ENCODE measurements at places on chromosomes 3 and 15.
A peak's percentile ranks its signal among the peaks of the same experiment; 100 is the strongest.

DNA sequence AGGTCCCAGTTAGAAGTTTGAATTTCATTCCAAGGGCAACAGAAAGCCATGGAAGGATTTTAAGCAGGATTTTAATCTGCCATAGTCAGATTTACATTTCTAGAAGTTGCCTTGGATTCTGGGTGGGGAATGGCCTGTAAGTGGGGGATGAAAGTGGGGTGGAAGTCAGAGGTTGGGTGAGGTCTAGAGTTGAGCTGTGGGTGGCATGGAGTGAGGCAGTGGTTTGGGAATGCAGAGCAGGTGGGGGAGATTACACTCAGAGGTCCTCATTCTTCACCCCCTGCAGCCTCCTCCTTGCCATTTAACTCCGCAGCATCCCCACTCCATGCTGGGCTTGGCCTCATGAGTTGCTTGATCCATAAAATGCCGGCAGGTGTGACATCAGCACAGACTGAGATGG is 32.0 kb upstream of the CCDC174 start:
- DNase-seq: no peak

DNA sequence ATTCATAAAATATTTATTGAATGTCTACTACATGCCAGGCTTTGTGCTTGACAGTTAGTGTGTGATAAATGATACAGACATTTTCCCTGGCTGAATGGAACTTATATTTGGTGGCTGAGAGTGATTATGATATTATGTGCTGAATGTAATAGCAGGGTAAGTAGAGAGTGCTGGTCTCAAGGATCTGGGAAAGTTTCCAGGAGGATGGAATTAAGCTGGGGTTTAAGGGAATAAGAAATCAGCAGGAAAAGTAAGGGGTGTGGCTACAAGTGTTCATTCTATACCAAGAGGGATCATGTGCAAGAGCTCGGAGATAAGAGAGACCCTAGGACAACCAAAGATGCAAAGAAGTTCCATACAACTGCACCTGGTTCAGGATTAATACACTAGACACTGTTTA is 500.1 kb upstream of the CFAP20DC start:
- no peak for DNase-seq

DNA sequence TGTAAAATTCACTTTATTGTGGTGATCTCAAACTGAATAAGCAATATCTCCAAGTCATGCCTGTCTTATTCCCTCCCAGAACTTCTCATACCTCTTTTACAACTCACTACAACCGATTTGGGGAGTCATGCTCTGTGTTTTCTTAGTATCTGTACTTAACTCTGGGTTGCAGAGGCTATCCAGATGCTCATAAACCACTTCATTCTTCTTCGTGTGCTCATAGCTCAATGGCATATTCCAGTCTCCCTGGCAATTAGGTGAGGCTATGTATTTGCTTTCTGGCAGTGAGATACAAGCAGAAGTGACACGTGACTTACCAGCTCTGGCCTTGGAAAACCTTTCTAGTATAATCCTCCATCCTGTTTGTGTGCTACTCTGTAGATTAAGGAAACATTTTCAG is 360.9 kb downstream of the ZNF385D start:
- DNase-seq: peak; percentile 40

DNA sequence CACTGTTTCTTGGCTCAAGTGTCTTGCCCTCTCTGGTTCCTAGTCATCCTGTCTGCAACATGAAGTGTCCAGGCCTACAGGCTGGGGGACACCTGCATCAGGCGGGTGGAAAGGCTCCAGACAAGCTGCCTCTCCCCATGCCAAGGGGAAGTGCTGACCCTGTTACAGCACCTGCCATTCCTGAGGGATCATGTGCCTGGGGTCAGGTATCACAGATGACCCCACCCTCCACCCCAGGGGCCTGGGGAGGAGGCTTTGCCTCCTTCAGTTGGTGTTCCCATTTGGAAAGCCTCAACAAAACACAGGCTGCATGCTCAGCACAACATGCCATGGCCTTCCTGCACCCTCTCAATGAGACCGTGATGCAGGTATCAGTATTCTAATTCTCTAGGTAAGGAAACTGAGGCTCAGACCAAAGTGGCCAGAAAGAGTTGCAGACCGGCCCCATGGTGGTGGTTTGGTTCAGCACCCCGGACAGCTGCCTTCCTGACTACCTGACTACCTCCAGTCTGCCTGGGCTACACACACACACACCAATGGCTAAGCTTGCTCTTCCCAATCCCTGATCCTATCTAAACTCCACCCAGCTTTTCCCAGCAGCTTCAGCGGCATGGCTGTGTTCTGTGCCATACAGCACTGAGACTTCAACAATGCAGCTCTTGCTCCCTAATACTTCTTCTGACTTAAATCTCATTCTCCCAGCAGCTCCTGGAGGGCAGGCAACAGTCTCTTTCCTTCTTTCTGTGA is 69.7 kb upstream of the LINGO1 start:
- no peak for DNase-seq

DNA sequence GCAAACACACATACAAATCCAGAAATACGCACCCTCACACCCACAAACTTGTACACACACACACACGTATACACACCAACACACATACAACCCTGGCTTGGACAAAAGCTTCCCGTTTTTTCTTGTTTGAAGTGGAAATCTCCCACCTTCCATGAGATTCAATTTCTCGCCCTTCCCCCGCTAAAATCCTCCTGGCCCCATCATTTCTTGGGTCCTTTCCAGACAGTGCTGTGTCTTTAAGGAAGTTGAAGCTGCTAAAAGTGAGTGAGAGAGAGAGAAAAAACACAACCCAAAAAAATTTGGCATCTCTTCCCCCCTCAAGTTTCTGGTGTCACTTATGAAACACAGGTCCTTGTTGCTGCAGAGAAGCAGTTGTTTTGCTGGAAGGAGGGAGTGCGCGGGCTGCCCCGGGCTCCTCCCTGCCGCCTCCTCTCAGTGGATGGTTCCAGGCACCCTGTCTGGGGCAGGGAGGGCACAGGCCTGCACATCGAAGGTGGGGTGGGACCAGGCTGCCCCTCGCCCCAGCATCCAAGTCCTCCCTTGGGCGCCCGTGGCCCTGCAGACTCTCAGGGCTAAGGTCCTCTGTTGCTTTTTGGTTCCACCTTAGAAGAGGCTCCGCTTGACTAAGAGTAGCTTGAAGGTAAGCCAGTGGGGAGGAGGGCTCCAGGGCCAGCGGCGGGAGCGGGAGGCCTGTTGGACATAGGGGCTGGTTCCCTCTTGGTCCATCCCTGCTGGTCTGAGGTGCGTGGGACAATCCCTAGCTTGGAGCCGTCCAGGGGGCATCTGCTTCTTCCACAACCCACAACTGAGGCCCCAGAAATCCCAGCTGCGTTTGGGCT is at the start of gene ISLR:
ISLR (plus strand) TSS at position 331 of the 839 bp plus-strand sequence. CDS start 1,149 bp downstream, outside the sequence.
- DNase-seq: no peak

DNA sequence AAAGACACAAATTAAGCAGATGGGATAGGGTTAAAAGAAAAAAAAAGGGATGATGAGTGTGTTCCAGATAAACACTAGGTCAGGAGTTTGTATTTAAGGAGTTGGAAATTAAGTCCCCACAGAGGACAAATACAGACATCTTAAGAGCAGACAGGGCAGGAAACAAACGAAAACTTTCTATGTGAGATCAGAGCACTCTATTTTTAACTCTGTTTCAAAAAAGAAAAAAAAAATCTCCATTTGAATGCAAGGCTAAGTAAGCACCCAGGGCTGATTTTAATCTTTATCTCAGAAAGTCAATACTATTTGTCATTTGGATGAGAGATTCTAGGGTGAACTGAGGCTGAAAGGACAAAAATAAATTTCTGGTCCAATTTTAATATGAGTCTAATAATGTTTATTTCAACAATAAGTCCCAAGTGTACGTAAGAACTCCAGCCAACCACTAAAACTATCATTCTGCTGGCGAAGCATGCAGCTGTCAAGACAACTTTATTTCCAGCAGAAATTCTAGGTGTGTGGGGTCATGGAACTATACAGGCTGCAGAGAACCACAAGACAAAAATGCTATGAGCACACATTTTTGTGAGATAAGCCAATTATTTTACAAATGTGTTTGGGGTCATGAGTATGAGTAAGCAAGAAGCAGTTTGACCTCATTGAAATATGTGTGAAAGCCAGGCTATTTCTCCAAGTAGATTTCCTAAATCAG is 186.1 kb downstream of the FMN1 start:
- no peak for DNase-seq

DNA sequence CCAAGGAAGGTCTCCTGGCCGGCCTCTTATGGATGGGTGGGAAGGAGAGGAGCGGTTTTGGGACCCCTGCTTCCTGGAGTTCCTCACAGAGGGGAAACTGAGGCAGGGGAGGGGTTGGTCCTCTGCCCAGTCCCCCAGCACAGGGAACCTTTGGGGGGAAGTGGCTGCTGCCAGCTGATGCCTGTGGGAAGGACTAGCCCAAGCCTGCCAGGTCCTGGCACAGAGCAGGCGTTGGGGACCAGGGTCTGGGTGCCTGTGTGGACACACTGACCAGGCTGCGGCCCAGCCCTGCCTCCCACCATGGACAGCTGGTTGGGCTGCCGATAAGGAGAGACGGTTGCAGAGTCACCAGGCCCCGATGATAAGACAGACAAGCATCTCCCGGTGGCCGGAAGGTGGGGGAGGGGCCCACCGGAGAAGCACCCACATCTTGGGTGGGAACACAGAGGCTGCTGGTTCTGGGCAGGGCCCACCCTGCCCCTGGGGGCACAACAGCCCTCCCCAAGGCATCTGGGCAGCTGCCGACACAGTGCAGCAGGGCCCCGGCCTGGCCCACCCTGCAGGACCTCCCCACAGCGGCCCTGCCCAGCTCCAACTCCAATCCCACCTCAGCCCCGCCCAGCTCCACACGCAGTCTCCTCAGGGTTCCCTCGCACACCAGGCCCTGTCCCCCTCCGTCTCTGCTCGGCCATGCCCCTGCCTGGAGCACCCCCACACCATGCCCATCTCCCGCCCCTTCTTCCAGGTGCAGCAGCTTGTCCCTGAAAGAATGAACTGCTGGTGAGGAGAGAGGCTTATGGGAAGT is 50.7 kb downstream of the DNAJB8 start:
- no peak for DNase-seq

GRCh38 chr3:47017504-47018268 is 38.2 kb downstream of the NBEAL2 start:
- peak; percentile 10 for DNase-seq

DNA sequence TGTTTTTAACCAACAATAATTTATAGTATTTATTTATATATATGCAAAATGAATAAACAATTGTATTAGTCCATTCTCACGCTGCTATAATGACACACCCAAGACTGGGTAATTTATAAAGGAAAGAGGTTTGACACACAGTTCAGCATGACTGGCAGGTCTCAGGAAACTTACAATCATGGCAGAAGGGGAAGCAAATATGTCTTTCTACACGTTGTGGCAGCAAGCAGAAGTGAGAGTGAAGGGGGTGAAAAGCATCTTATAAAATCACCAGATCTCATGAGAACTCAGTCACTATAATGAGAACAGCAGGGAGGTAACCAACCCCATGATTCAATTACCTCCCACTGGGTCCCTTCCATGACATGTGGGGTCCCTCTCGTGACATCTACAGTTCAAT is 162.8 kb upstream of the SLITRK3 start:
- no peak for DNase-seq

DNA sequence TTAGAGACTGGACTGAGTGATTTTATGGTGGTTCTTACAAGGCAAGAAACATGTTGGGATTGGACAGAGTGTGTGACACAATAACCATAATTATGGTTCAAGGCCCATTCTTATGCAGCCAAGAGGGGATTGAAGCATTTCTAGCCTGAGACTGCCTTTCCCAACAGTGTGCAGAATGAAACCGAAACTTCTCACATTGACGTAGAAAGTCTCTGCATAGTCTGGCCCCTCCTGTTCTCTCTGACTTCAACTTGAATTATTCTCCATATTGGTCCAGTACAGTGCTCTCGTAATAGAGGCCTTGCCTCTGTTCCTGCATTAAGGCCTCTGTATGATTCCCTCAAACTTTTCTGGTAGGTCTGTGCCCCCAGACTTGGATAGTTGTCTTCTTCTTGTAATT is 138.3 kb downstream of the DIPK2A start:
- DNase-seq: no peak

DNA sequence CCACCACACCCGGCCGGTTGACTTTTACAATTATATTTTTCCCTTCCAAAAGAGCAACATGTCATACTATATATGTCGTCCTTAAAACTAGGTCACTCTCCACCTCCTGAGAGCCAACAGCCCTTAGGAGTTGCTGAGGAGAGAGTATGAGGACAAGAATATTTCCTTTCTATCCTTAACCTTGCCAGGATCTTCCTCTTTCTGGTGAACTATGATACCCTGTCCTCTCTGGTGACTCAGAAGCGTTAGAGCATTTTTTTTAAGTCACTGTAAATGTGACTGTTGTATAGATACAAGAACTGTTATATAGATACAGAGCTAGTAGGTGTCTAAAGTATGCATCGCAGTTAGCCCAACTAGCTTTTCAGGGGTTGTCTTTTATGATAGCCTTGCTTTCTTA is 33.7 kb upstream of the MTHFS start:
- DNase-seq: no peak

DNA sequence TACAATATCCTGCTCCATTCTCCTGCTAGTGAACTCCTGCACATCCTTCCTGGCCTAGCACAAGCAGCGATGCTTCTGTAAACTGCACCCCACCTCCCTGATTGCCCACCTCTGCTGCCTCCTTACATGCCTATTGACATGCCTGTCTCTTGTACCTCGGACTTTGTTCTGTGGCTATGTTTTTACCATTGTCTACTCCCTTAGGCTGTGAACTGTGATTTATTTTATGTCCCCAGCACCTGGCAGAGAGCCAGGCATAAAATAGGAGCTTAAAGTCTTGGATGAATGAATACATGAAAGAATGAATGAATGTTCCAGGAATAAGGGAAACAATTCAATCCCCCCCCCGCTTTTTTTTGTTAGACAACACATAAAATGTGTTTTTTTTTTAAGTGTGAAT is 210.0 kb downstream of the MYRIP start:
- no peak for DNase-seq

- no peak for DNase-seq
Observed at GRCh38 chr3:108133048-108133369, 42.2 kb upstream of the CD47 start.

- peak; percentile 81 for DNase-seq
Observed at GRCh38 chr3:129026728-129027543, 25.8 kb downstream of the EFCC1 start.

DNA sequence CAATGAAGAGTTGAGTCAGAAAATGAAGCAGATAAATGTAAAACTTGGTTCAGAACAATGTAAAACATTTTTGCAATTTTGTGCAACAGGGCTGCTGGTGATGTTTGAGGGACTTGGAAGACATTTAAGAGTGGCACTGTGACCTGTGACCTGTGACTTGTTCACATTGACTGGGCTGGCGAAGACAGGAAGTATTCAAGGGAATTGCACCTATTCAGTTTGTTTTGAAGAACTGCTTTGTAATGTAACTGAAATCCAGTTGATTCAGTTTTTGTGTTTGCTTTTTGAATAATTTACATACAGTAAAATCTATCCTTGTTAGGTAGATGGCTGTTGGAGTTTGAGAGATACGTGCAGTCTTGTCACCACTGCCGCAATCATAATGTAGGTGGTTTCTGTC is 35.4 kb downstream of the MCTP2 start:
- no peak for DNase-seq

- no peak for DNase-seq
Observed at GRCh38 chr3:156382458-156383346, 172.2 kb downstream of the SSR3 start.
